Lung microvascular endothelial cell (primary cell): ENCODE measurements at places on chromosomes 13 and 19. TPM values are rescaled to one million over a fixed set of nuclear protein-coding genes. Genes with fewer than 3 reads are reported as not detected.
A peak's percentile ranks its signal among the peaks of the same experiment; 100 is the strongest.

The SETDB2 gene
- total RNA-seq = 3.5 and 6.3 TPM in 2 replicates

The SERTAD3 gene
- 18.3 and 27.2 TPM in 2 replicates for total RNA-seq

The SSBP4 gene
- total RNA-seq = 44.0 and 45.8 TPM in 2 replicates

The FGF21 gene
- total RNA-seq = under 0.01 TPM in 1 of 2 replicates, not detected in the other

The CXCL17 gene
- total RNA-seq = not detected in 2 replicates

The GRIK5 gene
- total RNA-seq = not detected in 2 replicates

The TMEM145 gene
- total RNA-seq = not detected in 2 replicates

DNA sequence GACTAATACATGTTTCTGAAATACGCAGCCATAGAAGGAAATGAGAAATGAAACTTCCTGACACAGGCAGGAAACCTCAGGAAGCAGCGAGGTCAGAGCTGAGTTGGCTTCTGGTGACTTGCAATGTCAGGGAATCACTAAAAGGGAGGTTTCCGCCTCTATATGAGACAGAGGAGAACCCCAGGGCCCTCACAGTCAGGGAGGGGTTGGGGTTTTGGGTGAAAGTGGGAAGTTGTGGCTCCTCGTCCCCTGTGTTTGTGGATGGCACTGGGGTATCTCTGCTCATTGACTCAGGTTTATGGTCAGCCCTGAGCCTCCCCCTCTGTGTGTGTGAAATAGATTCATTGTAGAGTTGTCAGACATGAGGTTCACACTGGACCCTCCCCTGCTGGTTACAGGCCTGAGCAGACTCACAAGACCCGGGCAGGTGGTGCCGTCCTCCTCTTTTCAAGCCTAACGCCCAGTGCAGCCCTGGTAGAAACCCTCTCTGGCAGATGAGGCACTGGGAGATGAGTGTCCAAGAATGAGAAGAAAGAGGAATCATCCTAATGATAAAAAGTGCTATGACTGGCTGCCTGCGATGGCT lies 5.5 kb upstream of the LILRA6 start:
- peak; percentile 83 for DNase-seq

- DNase-seq = no peak
Observed at GRCh38 chr13:78258304-78258703, 339.7 kb upstream of the EDNRB start.

DNA sequence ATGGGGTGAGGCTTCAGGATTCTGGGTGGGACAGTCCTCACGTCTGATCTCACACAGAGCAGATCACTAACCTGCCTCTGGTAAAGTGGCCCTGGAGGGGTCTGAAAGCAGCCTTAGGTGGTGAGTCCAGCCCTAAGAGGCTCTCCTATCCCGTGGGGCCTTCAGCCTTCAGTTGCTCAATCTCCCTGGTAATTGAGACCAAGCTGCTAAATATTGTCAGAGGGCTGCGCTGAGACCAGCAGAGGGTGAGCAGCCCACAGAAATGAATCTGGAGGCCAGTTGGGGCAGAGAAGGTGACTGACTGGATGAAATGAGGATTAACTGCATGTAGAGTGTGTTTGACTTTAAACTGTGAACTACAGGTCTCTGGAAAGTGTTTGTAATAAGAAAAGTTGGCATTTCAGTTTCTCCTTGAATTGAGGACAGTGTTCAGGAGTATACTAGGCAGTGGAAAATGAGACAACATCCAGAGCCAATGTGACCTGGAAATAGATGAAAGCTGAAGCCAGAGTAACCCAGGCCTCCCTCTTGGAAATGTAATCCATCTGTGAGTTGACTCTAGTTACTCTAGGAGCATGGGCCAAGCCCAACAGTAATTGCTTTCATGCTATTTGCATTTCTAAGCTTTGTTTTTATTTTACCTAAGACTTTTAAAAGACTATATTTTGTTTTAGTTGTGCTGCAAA lies 14.3 kb upstream of the HSPH1 start:
- no peak for DNase-seq

DNA sequence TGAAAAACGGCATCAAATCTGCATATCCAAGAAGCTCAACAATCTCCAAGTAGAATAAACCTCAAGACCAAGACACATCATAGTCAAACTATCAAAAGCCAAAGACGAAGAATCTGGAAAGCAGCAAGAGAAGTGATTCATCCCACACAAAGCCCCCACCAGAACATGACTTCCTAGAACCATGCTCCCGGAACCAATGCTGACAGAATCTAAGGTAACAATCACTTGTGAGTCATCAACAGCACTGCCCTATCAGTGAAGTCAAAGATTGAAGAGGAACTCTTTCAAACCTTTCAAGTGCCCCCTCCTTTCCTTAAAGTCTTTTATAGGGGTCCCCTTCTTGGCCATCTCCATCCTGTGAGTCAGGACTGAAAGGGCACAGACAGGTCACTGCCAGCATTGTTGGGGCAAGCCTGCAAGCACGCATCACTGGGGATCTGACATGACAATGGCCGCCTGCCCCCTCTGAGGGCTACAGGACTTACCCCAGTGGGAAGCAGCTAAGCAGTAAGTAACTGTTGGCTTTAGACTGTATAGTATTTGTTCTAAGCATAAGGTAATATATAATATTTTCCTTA lies at the start of gene CCDC70:
CCDC70 (plus strand) TSS at position 247 of the 578 bp plus-strand sequence. CDS start 3,443 bp downstream, outside the sequence.
- DNase-seq = peak; percentile 87

- peak; percentile 40 for DNase-seq
Observed at GRCh38 chr13:77310579-77311279, 16.2 kb downstream of the MYCBP2 start.

- DNase-seq = no peak
Observed at GRCh38 chr13:64239372-64239771, 2823.7 kb upstream of the PCDH20 start.

- no peak for DNase-seq
Observed at GRCh38 chr13:112687836-112688559, 1.8 kb upstream of the ATP11A start.
